ENCODE measurements at places on chromosomes 12 and 14.

- DNase-seq = no peak
Measured at GRCh38 chr12:94762943-94763342, 112.6 kb upstream of the TMCC3 start.

DNA sequence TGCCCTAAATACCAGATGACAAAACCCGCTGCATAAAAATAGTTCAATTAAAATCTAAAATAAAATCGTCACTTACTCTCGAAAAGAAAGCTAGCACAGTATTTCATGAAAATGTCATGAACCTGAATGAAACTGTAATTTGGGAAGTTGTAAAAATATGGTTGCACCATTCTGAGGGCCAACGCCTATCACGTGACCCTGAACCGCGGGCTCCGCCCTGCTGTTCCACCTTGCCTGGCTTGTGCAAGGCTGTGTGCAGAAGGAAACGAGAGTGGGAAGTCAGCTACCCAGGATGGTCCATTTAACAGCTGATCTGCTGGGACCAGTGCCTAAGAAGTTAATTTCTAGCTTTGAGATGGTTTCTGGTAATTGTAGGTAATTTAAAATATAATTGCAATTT is 91.7 kb upstream of the BMP4 start:
- no peak for DNase-seq

DNA sequence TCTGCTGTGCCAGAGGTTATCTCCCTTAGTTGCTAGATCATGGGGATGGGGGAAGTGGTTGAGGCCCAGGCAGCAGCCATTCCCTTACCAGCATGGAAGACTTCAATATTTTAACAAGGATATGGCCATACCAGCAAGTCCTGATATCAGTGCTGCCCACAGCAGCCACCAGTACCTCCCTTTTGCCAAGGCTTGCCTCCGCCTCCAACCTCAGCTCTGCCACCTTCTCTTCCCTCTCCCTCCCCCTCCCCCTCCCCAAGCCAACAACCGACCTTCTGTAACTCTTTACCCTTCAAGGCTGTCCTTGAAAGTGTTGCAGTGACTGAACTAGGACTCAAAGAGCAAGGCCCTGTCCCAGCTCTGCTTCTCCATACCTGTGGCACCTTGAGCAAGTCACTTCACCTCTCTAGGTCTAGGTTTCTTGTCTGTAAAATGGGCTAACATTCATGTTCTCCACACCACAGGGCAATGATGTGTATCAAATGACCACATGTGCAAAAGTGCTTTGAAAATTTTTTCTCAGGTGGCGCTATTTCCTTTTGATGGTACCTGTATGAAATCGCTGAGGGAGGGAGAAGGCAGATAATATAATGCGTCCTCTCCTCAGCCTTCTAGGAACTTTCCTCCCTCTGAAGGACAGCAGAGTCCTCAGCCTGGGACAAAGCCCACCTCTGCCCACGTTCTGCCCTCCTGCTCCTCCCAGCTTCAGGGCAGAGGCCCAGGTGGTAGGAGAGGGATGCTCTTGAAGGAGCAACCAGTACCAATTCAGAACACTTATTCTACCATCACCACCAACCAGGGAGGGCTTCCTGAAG is 14.7 kb downstream of the PLEKHG6 start:
- no peak for DNase-seq

DNA sequence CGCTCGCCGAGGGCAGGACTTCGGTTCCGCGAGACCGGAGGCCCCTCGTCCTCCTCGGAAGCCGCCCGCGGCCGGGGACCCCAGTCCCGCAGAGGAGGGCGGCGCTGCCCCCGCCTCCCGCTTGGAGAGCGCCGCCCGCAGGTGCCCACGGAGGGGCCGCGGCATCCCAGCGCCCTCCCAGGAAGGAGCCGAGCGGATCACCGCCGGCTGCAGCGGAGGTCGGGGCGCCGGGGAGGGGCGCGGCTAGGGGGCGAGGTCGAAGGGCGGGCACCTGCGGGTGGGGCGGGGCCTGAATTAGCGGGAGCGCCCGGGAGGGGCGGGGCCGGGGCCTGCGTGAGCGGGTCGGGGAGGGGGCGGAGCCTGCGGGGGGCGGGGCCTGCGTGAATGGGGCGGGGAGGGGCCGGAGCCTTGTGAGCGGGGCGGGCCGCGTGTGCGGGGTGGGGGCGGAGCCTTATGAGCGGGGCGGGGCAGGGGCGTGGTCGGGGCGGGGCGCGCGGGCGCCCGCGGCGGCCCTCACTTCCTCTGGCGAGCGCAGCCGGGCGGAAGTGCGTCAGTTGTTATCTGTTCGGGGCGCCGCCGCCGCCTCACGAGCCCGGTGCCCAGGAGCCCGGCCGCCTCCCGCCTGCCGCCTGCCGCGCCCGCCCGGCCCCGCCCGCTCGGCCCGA is at the start of gene FBRSL1:
Gene FBRSL1 (plus strand): TSS at position 550 of the 665 bp plus-strand sequence.
- peak; percentile 95 for DNase-seq

DNA sequence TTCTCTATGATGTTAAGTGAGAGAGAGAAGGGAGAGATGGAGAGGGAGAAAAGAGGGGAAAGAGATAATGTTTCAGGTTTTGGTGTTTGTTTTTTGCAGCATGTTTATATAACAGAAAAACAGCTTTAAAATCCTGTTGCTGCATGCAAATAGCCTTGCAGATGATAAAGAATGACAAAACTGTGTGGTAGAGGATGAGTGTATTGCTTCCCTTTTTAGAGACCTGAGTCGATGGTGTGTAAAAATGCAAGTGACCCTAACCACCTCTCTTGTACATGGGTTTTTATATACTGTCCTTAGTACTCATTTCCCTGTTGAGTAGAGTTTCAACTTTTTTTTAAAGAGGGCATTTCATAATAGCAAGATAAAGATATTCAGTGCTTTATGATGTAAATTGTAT is 249.1 kb downstream of the AKAP6 start:
- DNase-seq = no peak

DNA sequence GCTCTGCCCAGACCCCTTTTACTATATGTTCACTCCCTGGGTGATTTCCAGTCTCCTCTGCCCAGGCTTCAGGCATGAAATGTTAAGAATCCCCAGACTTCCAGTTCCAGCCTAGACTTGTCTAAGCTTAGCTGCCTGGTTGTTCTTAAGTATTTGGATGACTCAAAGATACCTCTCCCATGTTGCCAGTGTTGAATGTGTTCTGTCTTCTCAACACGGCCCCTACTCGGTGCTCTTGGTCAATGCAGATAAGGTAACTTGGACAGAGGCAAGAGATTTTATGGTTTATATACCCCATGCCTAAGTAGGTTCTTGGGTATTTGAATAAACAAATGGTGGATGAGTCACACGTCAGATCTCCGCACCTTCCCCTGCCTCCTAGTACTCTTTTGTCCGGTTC is 13.6 kb downstream of the PIWIL1 start:
- no peak for DNase-seq

GRCh38 chr14:21084998-21085853 is 13.2 kb downstream of the ZNF219 start:
- peak; percentile 70 for DNase-seq

- DNase-seq = no peak
Measured at GRCh38 chr14:93744176-93744575, 44.1 kb downstream of the PRIMA1 start.

DNA sequence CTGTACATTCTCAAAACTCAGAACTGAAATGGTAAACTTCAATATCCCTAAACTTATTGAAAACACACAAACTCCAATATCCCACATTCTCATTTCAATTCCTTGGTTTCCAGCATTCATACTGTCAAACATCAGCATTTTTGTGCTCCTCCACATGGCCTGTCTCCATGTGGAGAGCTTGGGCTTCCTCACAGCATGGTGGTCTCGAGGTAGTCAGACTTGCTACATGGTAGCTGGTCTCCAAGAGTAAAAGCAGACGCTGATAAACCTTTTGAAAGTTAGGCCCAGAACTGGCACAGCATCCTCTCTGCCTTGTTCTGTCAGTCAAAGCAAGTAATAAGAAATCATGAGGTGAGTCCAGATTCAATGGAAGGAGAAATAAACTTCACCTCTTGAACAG is 70.5 kb downstream of the VCPKMT start:
- DNase-seq = no peak

DNA sequence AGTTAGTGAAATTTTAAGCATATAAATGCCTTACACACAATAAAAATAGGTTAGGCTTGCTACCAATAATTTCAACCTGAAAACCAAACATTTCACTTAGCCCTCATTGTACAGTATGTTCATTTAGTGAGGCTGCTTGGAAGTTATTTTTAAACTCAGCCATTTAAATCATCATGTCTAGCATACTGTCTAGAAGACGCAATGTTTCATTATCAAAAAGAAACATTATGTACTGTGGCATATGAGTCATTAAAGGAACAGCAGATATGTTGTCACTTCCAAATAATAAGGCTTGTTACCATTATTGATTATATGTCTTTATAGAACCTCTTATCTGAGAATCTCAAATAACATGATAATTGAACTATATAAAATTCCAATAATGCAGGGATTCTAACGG is 304.7 kb downstream of the RMST start:
- DNase-seq = no peak

DNA sequence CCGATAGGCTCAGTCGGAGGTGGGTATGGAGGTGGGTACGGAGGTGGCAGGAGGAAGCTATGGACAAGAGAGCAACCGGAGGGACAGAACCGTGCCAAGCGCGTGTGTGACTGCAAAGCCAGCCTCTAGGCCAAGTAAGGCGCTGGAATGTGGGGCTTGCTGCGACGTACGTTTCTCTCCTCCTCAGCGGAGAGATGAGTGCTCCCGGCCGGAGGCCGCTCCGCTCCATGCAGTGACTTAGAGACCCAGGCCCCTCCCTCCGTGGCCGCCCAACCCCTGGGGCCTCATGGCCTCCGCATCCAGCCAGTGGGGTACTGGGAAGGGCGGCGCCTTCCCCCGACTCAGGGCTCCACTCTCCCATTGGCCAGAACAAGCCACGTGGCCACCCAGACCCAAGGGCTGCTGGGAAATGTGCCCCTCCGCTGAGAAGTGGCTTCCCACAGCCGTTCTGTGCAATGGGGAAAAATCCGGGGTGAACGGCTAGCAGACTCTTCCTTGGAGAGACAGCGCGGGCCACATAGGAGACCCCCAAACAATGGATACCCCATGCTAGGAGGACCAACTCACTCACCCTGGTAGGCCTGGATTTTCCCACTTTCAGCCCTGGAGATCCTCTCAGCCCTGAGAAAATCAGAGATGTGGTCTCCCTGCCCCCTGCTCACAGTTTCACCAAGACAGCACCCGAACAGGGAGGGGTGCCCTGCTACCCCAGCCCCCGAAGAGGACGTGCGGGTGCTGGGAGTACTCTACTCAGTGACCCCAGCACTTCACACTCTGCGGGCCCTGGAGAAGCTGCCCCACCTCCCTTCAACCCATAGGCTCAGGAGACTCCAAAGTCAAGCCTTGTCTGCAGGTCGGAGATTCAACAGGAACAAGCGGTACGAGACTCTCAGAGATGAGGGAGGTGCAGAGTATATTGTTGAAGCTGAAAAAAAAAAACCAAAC is 66.7 kb downstream of the RIMBP2 start:
- DNase-seq = no peak

- no peak for DNase-seq
Measured at GRCh38 chr14:54220071-54220703, 176.6 kb upstream of the CDKN3 start.

DNA sequence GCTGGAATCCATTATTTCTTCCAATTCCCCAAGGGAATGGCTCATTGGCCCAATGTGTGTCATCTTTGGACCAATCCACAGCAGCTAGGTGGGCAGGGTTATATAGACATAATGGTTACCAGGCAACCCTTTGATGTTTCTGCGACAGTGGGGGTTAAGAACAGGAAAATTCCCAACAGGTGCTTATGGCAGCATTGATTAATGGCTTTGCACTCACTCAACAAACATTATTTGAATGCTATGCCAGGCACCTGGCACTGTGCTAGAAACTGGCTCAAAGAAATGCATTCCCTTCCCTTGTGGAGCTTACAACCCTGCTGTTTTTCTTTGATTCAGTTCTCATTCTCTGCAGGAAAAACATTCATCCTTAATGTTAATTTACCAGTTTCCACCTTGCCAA is 1221.0 kb downstream of the AACS start:
- DNase-seq = no peak

GRCh38 chr12:89016970-89017778 is 335.1 kb downstream of the DUSP6 start:
- peak; percentile 85 for DNase-seq

DNA sequence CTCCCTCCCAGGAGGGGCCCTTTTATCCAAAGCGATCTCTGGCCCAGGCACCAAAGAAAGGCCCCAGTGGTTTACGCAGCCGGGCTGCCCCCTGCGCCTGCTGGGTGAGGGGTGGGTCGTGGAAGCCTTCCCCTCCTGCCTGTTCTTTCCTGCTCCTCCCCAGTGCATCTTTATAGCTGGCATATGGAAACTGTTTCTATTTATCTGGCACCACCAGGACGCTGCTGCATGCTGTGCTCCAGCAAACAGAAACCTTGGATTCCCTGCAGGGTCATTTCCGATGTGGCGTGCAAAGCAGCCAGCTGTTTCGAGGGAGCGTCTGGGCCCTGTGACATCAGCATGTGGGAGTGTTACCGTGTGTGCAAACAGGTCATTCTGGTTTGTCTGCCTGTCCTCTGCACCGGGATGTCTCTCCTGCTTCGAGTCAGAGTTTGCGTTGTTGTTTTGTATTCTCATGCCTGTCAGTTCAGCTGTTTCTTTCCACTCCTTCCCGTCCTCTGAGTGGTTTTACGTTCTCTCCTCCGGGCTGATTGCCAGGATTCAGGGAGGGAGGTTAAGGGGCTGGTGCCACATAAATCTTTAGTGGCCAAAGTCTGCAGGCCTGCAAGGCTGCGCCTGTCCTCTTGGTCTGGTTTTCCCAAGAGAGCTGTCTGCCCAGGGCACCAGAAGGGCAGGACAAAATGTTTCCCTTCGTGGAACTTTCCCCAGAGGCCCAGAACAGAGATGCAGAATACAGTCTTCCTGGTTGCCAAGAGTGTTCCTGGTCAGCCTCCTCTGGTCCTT is 24.6 kb downstream of the TPCN1 start:
- DNase-seq = peak; percentile 37

GRCh38 chr14:81562818-81563217 is 29.2 kb upstream of the SEL1L start:
- no peak for DNase-seq

DNA sequence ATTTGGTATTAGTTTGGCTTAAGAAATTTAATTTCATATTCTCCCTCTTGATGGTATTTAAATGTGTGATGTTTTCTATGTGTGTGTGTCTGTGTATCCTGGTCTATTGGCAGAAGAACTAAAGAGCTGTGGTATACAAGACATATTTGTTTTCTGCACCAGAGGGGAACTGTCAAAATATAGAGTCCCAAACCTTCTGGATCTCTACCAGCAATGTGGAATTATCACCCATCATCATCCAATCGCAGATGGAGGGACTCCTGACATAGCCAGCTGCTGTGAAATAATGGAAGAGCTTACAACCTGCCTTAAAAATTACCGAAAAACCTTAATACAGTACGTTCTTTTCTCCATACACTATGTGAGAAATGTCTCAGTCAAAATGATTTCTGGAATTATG is 14.6 kb downstream of the CDKN3 start:
- DNase-seq = no peak

GRCh38 chr12:124130691-124131591 is 157.9 kb downstream of the ZNF664 start:
- no peak for DNase-seq

DNA sequence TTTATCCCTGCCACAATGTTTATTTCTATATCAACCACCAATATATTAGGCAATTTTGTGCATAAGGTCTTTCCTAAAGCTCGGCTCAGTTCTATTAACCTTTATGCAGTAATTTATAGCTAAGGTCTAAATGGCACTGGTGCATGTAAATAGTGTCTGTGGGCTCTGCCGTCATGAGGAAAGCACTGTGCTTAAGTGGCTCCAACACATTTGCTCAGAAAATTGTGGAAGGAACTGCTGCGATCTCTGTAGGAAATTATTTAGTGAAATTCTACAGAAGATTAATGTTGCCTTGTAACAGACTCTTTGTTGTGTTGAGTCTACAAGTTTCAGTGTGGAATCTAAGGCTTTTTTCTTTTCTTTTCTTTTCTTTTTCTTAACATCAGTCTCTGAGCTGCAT is 54.0 kb upstream of the EGLN3 start:
- DNase-seq = no peak
